Activated CD4-positive, CD25-positive, alpha-beta regulatory T cell treated with anti-CD3 and anti-CD28 coated beads, Interleukin-2, amount 50 U/mL, for 24 hours (primary cell): ENCODE measurements at places on chromosomes 3 and 15.

DNA sequence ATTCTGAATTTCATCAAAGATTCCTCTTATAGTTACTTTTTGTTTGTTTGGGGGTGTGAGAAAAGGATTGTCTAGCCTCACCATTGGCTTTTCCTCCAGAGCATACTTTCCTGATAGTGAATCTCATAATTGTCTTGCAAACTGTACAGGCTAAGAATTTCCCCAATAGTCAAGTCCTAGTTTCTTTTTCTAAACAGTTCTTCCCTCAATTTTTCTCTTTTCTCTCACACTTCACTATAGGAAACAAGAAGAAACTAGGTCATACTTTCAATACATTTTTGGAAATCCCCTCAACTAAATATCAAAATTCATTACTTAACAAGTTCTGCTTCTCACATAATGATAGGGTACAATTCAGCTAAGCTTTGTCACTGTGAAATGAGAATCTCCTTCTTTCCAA lies 241.9 kb downstream of the IL20RB start:
- ATAC-seq, result no peak

DNA sequence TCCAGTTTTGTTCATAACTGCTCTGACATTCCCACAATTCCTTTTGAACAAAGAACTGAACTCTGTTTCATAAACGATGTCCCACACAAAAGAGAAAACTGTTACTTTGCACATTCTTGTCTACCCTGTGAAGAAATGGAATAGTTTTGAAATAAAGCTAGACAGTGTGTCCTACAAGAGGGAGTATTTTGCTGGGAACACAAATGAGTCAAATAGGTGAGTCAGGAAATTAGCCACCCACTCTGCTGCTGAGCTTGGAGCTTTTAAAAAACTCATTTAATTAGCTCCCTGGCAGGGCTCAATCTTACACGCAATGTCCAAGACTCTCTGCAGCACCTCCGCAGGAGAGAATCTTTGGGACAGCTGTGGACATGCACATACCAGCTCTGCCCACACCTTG lies 193.4 kb downstream of the SLC9A9 start:
- no peak for ATAC-seq

- no peak for ATAC-seq
Measured at GRCh38 chr3:187022403-187023029, 92.2 kb downstream of the ST6GAL1 start.

GRCh38 chr3:40938591-40938990 lies 260.7 kb upstream of the CTNNB1 start:
- no peak for ATAC-seq

DNA sequence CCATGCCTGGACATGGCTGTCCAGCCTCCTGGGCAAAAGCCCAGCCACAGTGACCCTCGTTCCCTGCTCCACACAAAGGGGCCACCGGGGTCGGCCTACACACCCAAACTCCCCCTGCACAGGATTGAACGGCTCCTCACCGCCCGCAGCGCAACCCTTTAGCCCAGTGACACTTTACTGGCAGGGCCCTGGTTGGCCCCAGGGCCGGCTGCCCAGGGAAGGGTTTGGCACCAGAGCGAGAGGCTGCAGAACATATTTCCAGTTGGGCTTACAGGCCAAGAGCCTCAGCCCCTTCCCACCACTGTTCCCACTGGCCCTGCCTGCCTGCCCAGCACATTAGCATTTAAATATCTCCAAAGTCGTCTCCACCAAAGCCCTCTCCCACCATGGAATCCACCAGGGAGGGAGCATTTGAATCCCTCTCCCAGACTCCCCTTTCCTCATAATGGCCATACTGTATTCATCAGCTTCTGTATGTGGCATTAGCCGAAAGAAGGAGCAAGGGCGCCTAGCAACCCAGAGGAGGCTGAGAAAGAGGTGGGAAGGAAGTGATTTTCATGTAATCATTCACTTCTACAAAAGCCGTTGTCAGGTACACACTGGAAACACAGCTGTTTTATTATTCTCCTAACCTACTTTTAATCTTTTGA lies 85.4 kb downstream of the SLC6A11 start:
- no peak for ATAC-seq

DNA sequence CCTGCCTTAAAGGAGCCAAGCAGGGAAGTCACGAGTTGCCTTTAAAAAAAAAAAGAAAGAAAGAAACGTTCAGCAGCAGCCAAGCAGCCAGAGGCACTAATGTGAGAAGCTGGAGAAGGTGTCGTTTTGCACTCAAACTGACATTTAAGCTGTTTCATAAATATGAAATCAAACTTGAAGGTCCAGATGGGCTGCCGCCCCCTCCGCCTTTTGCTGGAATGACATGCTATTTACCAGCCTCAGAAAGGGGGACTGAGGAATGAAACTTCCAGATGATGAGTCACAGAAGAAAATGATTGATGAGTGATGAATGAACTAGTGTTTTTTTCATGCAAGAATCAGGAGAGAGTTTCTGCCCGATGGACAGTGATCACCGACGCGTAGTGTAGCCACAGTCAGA lies 396.8 kb downstream of the IGSF11 start:
- no peak for ATAC-seq

DNA sequence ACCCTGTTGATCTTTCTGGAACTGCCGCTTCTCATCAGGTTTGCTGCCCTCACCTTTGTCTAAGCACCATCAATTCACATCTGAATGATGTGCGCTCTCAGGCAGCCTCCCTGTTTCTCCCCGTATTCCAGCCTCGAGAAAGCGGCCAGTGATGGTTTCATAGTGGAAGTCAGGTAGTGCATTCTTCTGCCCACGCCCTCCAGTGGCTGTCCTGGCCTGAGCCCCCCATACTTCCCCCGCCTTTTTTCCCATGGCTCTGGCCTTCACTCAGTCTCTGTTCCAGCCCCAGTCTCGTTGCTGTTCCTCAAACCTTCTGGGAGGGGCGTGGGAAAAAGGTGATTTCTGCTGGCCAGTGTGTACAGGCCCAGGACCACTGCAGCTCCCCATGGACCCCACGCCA lies 101.3 kb downstream of the ASB7 start:
- no peak for ATAC-seq

- ATAC-seq, result no peak
Measured at GRCh38 chr3:156161172-156161571, 40.8 kb downstream of the KCNAB1 start.

- no peak for ATAC-seq
Measured at GRCh38 chr15:98134905-98135304, 174.4 kb downstream of the ARRDC4 start.

DNA sequence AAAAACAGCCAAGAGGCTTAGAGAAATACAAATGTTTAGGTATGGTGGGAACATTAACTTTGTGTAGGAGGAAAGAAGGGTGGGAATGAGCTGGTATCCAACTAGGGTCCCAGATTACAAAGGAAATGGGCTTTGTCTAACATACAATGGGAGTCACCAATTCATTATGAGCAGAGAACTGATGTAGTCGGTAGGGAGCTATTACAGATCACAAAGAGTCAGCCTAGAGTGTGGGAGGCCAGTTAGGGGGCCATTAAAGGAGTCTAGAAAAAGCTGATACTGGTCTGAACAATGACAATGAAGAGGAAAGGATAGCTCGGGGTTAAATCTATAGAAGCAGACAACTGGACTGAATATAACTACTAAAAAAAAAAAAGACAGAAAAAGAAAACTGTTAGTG lies 15.5 kb downstream of the ANO10 start:
- no peak for ATAC-seq

GRCh38 chr3:185215873-185216606 lies 37.8 kb downstream of the EHHADH start:
- ATAC-seq, result no peak

- no peak for ATAC-seq
Measured at GRCh38 chr15:35674873-35675781, 129.2 kb upstream of the DPH6 start.

GRCh38 chr3:73542136-73542535 lies 82.6 kb downstream of the PDZRN3 start:
- ATAC-seq, result no peak

DNA sequence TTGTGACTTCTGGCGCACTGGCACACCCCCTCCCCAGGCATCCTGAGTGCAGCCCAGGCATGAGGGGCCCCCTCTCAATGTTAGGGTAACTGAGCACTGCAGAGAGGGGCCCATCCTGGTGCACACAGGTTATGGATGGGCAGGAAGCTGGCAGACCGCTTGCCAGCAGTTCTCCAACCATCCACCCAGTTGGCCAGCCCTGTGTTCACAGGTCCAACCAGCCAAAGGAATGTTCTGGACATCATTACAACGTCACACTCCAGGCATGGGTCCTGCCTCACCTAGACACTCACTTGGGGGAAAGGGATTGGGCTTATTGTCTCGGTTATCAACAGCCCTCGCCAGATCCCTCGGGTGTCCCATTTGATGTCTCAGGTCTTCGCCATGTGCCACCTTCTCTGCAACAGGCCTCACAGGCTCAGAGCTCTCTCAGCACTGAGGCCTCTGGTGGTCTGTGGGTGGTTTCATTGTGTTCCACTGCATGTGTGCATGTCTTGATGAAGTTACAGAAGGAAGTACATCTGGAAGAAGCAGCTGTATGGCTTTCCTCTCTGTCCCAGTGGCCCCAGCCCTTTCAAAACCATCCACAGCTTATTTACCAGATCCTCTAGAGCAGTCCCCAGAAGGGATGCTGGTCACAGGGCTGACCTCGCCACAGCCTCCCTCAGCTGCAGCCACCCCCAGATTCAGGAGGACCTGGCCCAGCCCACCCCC lies 23.7 kb downstream of the ADCY5 start:
- no peak for ATAC-seq

DNA sequence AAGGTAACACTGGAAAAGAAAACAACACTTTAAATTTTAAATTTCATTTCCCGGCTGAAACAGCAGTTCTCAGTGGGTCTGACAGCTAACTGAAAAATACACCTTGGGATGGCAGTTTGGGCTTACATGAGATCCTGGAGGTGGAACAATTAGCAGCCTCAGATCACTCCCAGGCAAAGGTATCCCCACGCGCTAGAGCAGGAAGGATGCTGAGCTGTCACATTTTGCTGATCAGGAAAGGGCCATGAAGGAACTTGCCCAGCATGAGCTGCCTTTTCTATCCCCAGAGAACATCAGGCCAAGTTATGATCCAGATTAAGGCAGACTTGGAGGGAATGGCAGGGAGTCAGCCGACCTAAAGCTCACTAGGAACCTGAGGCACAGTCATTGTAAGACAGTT lies 204.8 kb upstream of the SLC2A2 start:
- ATAC-seq, result no peak

GRCh38 chr3:127091376-127091775 lies 101.6 kb upstream of the PRR23E start:
- no peak for ATAC-seq

DNA sequence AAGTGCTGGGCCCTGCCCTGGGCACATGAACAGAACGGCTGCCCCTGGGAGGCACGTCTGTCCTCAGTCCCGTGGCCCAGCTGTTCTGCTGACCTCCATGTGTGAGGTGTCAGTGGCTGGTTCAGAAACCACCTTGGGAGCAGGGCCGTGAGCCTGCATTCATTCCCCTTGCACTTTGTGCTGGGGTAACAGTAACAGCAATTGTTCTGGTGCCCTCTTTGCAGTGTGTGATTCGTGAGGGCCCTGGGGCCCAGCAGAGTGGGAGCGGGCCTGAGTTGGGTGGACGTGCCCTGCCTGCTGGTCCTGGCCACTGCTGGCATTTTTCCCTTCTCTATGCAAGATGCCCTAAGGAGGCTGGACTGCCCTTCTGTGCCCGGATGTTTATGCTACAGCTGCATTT lies 50.4 kb upstream of the MYZAP start:
- no peak for ATAC-seq

GRCh38 chr3:167115331-167115934 lies 264.7 kb downstream of the ZBBX start:
- no peak for ATAC-seq

DNA sequence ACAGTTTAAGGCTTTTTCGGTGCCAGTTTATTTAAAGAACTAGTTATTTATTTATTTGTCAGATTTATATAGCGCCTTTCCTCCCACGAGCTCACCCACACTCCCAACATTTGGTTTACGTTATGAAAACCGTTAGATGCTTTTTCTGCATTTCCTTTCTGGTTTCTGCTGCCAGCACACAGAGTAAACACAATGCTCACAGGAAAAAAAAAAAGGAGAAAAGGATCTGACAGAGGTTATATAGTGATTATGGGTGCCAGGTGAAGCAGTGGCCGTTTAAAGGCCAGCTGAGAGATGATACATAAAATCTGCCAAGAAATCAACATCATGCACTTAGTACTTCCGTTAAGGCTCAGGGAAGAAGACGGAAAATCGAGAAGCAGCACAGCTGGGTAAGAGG lies 37.9 kb downstream of the ETV5 start:
- ATAC-seq, result no peak

DNA sequence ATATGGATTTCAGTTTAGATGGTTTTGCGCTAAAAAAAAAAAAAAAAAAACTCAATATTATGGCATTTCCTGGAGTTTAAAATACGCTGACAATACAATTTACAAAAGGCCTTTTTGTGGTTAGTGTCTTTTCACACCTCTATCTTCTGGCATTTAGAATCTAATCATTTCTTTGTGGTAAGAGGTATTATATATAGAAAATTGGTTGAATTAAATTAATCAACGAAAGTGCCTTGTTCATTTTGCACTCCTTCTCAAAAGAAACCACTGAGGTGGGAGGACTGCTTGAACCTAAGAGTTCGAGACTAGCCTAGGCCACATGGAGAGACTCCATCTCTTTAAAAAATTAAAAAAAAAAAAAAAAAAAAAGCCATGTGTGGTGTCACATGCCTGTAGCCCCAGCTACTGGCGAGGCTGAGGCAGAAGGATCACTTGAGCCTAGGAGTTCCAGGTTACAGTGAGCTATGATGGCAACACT lies 90.0 kb upstream of the ICE2 start:
- peak; percentile 21 for ATAC-seq

GRCh38 chr3:47096959-47097358 lies 67.0 kb downstream of the SETD2 start:
- ATAC-seq, result no peak

DNA sequence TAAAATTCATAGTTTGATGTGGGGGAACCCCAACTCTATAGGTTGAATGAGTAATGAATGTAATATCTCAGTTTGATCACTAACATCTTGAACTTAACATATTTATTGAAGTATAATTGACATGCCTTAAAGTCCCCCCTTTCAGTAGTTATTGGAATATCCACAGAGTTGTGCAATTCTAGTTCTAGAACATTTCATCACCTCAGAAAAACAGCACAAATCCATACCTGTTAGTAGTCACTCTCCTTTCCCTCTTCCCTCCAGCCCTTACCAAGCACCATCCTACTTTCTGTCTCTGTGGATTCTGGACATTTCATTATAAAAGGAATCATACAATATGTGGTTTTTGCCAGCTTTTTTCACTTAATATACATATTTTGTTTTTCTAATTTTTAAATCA lies 8.7 kb upstream of the NIT2 start:
- no peak for ATAC-seq

GRCh38 chr3:123971406-123971805 lies 10.4 kb upstream of the CCDC14 start:
- no peak for ATAC-seq
